ENCODE measurements at places on chromosomes 7 and 10. TPM values are rescaled to one million over a fixed set of nuclear protein-coding genes. Genes with fewer than 3 reads are reported as not detected.

The LEP gene
- total RNA-seq = not detected

DNA sequence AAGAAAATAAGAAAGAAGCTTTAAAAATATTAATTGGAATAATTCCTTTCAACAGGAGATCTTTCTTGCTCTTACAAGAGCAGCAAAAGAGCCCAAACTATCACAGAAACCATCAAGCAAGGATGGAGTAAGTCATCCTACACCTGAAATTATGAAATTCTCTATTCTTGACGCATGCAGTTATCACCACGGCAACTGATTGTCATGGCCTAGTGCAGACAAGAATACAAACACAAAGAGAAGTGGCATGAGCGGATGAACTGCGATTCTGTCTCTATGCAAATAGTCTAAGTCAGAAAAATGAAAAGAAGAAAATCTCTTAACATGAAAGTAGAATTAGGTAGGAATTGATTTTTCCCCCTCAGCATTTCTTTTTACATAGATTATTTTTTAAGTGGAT is 54.8 kb upstream of the SLC35B4 start:
- H3K4me3 ChIP-seq = no peak overlapping the region
- no peaks in the 10 kb centered on the region for H3K36me3 ChIP-seq
- H3K27ac ChIP-seq = no peak overlapping the region
- H3K4me1 ChIP-seq = no peaks in the 10 kb centered on the region
- H3K27me3 ChIP-seq = peaks cover 24% of the 10 kb centered on the region
- no peak for DNase-seq

DNA sequence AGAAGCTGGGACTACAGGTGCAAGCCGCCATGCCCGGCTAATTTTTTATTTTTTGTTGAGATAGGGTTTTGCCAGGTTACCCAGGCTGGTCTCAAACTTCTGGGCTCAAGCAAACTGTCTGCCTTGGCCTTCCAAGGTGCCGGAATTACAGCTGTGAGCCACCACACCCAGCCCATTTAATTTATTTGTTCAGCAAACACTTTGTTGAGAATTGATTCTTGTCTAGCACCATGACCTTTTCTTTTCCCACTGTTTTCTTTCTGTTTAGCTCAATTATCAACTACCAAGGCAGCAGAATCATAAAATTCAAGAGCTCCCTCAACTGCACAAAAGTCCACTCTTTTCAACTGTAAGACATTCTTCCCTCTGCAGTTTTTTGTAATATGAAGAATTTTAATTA is 47.8 kb upstream of the PARD3 start:
- H3K27me3 ChIP-seq = no peaks in the 10 kb centered on the region

- H3K36me3 ChIP-seq = peaks cover 4% of the 10 kb centered on the region
- no peak overlapping the region for H3K27ac ChIP-seq
- no peaks in the 10 kb centered on the region for H3K27me3 ChIP-seq
- H3K4me1 ChIP-seq = no peaks in the 10 kb centered on the region
These were observed 23.4 kb downstream of the ARHGEF5 start for GRCh38 chr7:144378651-144379050.

- H3K4me1 ChIP-seq = peaks cover 25% of the 10 kb centered on the region
- H3K27me3 ChIP-seq = peaks cover 19% of the 10 kb centered on the region
- DNase-seq = peak; percentile 26
- H3K27ac ChIP-seq = no peak overlapping the region
These were observed 129.4 kb downstream of the DNAJB6 start for GRCh38 chr7:157465891-157466866.

Measured in activated CD8-positive, alpha-beta memory T cell treated with anti-CD3 and anti-CD28 coated beads, Interleukin-2, amount 10 ng/mL, durations not matched to agents 7 days and 5 days (primary cell).